Glomerular endothelial cell (primary cell): ENCODE measurements at places on chromosomes 6 and 20.

- DNase-seq: no peak
Observed at GRCh38 chr20:3848565-3848964, 1.9 kb downstream of the MAVS start.

DNA sequence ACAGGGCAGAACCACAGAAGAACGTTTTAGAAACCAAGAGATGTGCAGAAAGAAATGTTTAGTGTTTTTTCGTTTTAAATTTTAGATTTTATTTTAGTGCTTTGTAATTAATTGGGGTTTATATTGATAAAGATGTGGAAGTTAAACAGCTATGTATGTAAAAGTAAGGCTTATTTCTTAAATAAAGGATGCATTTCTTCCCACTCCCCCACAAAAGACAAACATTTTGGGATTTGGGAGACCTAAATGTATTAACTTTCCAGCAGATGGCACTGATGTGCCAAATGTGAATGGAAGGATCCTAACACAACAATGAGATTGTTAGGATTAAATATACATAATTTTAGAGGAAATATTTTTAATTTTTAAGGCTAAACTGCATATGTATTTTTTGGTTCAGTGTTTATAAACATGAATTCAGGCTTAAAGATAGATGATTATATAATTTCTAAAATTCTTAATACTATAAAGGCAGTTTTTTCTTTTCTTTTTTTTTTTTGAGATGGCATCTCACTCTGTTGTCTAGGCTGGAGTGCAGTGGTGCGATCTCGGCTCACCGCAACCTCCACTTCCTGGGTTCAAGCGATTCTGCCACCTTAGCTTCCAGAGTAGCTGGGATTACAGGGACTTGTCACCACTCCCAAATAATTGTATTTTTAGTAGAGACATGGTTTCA, 12.0 kb downstream of the PFDN4 start:
- no peak for DNase-seq

DNA sequence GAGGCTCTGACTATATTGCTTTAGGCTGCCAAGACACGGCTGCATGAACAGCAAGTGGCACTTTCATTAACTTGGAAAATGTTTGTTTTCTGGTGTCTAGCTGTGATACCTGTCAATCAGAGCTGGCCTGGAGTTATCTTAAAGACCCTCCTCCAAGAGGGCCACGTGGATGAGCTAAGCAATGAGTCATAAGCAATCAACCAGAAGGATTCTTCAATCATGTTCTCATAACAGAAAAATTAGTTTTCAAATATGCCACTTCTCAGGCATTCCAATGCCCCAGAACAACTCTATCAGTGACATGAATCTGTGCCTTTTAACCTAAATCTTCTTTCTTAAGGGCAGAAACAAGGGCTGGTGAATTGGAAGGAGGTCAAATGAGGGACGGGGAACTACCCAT, 283.0 kb downstream of the HTR1B start:
- DNase-seq: no peak

GRCh38 chr6:106522562-106523250, 106.6 kb downstream of the RTN4IP1 start:
- no peak for DNase-seq

DNA sequence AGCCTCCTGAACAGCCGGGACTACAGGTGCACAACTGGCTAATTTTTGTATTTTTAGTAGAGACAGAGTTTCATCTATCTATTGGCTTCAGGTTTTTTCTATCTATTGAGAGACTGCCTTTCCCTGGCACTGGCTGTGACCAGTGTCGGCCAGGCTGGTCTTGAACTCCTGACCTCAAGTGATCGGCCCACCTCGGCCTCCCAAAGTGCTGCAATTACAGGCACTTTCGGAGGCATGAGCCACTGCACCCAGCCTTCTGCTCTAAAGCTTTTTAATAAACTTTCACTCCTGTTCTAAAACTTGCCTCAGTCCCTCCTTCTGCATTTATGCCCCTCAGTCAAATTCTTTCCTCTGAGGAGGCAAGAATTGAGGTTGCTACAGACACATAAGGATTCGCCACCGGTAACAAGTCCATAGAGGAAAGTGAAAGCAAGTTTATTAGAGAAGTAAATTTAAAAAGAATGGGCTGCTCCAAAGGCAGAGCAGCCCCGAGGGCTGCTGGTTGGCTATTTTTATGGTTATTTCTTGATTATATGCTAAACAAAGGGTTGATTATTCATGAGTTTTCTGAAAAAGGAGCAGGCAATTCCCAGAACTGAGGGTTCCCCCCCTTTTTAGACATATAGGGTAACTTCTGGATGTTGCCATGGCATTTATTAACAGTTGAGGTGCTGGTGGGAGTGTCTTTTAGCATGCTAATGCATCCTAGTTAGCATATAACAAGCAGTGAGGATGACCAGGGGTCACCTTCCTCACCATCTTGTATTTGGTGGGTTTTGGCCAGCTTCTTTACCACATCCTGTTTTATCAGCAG, 44.8 kb upstream of the RNGTT start:
- no peak for DNase-seq

DNA sequence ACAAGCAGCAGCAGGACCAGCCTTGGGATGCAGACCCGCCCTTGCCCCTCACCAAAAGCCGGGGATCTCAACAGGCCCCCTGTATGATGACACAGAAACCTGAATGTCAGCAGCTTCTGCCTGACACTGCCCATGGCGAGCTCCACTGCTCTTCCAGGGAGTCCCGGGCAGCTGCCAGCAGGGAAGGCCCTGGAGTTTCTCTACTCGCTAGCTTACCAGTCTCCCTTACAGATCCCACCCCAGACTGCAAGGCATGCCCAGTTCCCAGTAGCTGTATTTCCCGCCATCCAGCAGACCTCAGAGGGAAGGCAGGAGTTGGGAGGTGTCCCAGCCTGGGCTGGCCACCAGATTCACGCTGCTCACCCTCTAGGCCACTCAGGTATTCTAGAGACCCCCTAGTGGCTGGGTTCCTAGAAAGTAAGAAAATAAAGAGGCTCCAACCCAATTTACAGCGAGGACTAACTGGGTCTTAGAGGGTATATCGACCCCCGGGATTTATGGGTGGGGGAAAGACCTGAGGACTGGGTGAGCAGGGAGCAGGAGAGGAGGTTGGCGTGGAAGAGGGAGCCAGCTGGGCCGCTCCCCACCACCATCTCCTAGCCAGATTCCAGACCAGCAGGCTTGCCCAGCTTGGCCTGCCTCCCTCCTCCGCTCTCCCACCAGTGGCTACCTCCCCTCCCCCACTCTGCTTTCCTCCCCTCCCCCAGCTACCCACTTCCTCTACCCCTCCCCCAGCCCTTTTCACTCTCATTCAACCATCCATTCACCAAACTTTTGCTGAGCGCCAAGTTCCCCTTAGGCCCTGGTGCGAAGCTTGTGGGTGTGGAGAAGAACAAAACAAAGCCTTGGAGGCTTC, 9.7 kb upstream of the HMGA1 start:
- DNase-seq: no peak

- no peak for DNase-seq
Observed at GRCh38 chr20:60869087-60869486, 383.0 kb upstream of the CDH4 start.
